T-helper 2 cell (primary cell): ENCODE measurements at places on chromosomes 16 and 17.

GRCh38 chr16:49589544-49590031 is 216.0 kb downstream of the C16orf78 start:
- no peak for DNase-seq

DNA sequence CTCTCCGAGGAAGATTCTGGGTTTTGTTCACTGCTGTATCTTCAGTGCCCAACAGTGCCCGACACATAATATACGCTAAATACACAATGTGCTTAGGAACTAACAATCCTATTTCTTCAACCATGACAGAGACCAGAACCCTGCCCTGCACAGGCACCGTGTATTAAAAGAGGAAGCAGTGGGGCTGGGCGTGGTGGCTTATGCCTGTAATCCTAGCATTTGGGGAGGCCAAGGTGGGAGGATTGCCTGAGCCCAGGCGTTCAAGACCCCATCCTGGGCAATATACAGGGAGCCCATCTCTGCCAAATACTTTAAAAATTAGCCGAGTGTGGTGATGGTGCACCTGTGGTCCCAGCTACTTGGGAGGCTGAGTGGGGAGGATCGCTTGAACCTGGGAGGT is 19.3 kb downstream of the ARL2BP start:
- no peak for DNase-seq

DNA sequence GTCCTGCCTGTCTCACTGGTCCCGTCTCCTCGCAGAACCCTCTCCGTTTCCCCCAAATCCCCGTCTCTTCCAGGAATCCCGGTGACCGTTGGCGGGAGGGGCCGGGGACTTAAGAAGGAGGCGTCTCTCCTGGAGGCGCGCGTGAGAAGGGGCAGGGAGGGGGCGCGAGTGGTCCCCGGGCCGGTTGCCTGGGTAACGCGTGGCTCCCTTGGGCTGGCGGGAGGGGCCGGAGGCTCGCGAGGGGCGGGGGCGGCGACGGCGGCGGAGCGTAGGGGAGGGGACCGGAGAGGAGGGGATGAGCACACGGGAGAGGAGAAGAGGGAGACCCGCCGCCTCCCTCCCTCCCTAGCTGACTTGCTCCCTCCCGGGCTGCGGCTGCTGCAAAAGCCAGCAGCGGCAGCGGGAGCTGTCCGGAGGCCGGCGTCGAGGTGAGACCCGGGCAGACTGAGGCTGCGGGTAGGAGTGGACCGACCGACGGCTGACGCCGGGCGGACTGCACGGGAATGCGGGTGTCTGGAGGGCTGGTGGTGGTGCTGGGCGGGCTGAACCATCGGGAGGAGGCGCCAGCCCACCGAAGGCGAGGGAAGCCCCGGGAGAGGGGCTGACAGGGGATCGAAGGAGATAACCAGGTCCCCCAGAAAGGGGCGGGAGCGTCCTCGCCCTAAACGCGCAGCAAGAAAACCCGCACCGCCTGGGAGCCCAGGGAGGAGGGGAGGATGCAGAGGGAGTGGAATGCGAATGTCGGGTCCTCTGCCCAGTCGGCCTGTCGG is at the start of gene PRRT2:
PRRT2 (plus strand) TSS at position 298 of the 770 bp plus-strand sequence. CDS start 862 bp downstream, outside the sequence.
- no peak for DNase-seq

GRCh38 chr16:31476303-31477219 is 4.6 kb downstream of the TGFB1I1 start:
- DNase-seq = peak; percentile 82
